Activated T-helper 17 cell treated with anti-CD3 and anti-CD28 coated beads, Interleukin-2, amount 50 U/mL, for 72 hours (primary cell): ENCODE measurements at places on chromosomes 6 and 20. TPM values are rescaled to one million over a fixed set of nuclear protein-coding genes. Genes with fewer than 3 reads are reported as not detected.

GRCh38 chr6:72724545-72724944, 102.7 kb downstream of the KCNQ5 start:
- no peak for ATAC-seq

DNA sequence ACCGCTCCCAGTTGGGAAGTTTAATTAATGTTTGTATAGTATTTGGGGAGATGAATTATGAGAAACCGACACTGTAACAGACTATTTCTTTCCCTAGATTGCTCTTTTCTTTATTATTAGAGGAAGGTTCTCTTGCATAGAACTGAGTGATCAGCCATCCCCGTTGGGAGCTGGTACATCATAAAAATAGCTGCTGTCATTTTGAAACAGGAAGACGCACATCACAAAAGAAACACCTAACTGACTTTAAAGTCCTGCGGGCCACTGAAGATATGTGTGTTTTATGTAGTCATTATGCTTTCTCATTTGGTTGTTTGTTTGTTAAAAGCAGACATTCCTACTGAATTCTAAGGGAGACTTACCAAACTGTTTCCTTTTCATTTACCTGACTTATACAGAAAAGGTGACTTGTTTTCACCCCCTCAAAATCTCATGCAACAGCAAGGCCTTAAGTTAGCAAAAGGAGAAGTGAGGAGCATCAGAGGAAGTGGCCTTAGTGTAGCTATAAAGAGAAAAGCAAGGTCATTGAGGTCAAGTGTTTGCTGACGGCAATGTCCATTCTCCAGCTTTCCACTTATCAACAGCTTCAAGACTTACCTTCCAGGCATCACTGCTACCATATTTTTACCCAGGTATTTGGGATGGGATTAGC, 91.0 kb downstream of the PKHD1 start:
- ATAC-seq, result no peak

DNA sequence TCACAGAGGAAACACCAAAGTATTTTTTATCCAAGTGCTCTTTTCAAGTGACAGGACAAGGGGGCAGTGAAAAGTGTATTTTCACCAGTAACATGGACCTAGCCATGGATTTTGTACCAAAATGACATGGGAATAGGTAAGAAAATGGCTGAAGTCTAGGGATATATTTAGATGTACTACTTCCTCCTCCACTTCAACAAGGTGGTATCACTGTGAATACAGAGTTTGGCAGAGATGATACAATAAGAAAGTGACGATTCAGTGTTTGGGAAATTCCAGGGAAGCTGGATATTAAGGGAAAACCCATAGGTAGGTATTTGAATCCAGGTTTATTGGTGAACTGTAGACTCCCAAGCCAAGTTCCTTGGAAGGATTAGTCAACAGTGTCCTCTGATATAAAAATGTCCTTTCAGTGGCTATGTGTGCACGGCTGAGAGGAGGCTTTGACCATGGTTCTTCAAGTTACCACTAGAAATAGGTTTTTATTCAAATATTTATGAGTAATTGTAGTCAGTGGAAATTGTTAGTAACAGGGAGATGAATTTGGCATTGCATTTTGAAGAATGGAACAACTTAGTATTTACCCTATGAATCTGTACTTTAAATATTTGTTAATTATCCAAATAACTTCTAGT, 356.0 kb upstream of the CITED2 start:
- no peak for ATAC-seq

LTB gene
- 269 TPM for total RNA-seq

DNA sequence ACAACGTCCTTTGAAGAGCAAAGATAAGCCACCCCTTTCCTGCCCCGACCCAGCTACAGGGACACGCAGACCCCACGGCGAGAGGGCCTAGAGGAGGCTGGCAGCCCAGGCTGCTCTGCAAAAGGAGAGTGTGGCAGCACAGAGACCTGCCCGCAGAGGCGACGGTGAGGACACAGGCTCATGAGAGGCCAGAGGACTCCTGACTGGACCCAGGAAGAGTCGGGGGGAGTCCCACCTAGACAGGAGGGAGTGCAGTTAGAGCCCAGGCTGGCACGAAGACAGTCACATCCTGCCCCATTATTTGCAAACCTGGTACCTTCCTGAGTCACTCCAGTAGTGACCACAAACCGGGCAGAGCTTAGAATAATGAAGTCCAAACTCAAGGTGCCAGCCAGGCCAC, 227.7 kb upstream of the CDH4 start:
- ATAC-seq, result no peak

NQO2 gene
- 25.1 TPM for total RNA-seq

DNA sequence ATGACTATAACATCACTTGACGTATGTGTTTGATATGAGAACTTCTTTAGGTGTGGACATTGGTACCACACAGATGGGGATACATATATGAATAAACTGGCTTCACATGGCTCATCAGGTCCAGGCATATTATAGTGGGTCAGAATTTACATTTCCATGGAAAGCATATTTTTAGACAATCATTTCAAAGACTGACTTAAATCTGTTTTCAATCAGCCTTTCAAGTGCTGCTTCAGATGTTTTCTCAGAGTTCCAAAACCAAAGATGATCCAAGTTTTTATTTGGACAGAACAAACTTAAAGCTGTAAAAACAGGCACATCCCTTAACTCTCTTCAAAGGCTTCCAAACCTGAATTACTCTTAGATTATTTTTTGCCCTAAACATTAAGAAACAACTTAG, 88.1 kb downstream of the PRSS35 start:
- ATAC-seq, result no peak

TFAP2C gene
- not detected for total RNA-seq

GRCh38 chr6:12270551-12271230, 19.5 kb upstream of the EDN1 start:
- ATAC-seq, result peak; percentile 51

GJA10 gene
- not detected for total RNA-seq

GRCh38 chr20:50216543-50217206, 26.0 kb downstream of the CEBPB start:
- no peak for ATAC-seq

- ATAC-seq, result no peak
These were observed 3.6 kb downstream of the PACSIN1 start for GRCh38 chr6:34469499-34469898.

RSPO3 gene
- total RNA-seq, result not detected

GRCh38 chr6:48378884-48379407, 267.9 kb upstream of the PTCHD4 start:
- no peak for ATAC-seq

- no peak for ATAC-seq
These were observed 135.3 kb downstream of the SOBP start for GRCh38 chr6:107625264-107625663.

- ATAC-seq, result no peak
These were observed 46.2 kb upstream of the CEP85L start for GRCh38 chr6:118697554-118697953.

DNA sequence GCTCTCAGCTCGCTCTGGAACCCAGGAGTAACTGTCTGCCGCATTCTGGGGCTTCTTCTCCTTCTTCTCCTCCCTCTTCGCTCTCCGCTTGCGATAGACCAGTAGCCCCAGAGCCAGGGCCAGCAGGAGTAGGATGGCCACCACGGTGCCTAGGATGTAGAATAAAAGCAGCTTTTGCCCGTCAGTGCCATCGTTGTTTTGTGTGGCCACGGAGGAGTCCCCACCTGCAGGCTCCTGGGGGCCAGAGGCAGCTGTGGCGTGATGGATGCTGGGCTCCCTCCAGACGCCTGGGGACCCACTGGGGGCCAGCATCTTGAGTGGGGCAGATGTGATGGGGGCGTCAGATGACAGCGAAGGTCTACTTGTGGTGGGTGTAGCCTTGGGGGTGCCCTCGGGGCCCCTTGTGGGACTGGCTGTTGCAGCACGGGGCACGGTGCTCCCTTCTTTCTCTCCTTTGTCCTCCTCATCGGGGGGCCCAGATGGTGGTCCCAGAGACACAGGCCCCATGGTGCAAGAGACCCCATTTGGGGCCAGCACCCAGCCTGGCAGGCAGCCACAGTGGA, 1.8 kb downstream of the CD93 start:
- no peak for ATAC-seq

GRCh38 chr20:62929051-62929538, 2.8 kb upstream of the DIDO1 start:
- peak; percentile 67 for ATAC-seq

- ATAC-seq, result no peak
These were observed 14.9 kb downstream of the ADTRP start for GRCh38 chr6:11763460-11764249.

HAO1 gene
- total RNA-seq, result not detected

RCAN2 gene
- total RNA-seq, result 10.6 TPM

GMEB2 gene
- total RNA-seq, result 11.5 TPM

DNA sequence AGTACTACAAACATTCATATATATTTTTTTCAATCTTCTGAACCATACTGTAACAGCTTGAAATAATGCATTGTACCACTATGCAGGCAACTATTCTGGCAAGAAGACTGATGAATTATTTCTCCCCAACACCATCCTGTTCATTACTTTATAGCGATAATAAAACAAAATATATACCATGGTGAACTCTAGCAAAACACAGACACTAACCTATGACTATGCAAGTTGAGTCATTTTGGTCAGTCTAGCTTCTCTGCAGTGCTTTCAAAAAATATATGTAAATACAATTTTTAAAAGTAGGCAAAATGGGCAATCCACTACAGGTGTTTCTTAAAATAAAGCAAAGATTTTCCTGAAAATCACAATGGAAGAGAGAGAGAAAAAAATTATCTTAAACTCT, 20.3 kb downstream of the PHIP start:
- ATAC-seq, result no peak

FAM209B gene
- total RNA-seq, result 1.5 TPM

NKAIN4 gene
- not detected for total RNA-seq

GRCh38 chr6:35065870-35066269, 75.3 kb downstream of the TCP11 start:
- no peak for ATAC-seq

COQ3 gene
- total RNA-seq, result 3.0 TPM

STMND1 gene
- 0.37 TPM for total RNA-seq

DNA sequence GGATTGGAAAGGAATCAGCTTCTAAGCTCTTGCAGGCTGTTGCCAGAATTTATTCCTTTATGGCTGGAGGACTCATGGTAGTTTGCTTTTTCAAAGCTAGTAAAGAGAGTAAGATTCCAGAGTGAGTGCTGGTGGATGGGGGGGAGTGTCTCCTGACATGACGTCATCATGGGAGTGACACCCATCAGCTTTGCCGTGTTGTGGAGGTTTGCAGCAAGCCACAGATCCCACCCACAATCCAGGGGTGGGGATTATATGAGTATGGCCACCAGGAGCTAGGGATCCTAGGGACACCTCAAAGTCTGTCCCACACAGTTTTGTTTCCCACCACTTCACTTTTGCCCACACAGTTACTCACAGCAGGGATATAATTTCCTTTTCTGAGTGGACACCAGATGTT, 28.7 kb upstream of the PMEPA1 start:
- ATAC-seq, result no peak

GRCh38 chr20:49833483-49833882, 20.9 kb downstream of the SLC9A8 start:
- no peak for ATAC-seq

DNA sequence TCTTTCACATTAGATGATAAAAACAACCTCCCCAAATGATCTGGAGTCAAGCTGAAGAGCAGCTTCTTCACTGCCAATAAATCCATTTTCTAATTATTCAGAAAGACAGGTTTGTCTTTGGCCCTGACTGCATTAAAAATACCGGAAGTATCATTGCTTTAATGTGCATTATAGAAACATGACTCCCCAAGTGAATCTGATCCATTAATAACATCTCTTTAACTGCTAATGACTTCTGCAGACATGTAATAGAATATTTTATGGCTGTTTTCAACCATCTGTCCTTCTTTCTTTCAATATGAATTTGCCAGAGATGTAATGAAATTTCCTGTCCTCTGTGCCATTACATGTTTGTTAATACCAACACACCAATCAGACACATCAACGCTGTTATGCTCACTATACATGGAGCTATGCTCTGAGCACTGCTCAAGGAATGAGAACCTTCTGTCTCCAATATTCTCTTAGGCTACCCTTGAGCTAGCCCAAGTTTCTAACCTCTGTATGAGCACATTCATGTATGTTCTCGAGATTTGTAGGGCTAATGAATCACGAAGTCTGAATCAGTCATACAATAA, 87.8 kb downstream of the LYRM4 start:
- ATAC-seq, result no peak

GATA5 gene
- not detected for total RNA-seq

ULBP2 gene
- not detected for total RNA-seq

SLC26A8 gene
- not detected for total RNA-seq

DNA sequence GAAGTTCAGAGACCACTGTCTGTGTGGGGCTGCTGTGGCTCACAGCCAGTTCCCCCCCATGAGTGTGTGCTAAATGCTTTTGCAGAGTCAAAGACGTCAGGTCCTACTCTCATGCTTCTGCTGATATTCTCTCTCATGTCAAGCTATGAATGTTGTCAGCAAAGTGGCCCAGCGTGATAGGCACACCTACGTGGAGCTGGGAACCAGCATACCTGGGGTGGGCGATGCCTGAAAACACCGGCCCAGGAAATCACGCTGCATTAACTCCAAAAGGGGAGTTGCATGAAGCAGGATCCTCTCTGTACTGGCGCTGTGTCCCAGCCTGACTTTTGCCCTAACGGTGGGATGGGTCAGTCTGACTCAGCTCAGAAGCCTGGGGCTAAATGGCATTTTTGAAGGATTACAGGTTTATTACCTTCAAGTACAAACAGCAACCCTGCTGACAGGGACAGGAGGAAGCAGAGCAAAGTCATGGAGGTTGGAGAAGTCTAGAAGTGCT, 9.0 kb upstream of the MRPS10 start:
- ATAC-seq, result no peak

DNA sequence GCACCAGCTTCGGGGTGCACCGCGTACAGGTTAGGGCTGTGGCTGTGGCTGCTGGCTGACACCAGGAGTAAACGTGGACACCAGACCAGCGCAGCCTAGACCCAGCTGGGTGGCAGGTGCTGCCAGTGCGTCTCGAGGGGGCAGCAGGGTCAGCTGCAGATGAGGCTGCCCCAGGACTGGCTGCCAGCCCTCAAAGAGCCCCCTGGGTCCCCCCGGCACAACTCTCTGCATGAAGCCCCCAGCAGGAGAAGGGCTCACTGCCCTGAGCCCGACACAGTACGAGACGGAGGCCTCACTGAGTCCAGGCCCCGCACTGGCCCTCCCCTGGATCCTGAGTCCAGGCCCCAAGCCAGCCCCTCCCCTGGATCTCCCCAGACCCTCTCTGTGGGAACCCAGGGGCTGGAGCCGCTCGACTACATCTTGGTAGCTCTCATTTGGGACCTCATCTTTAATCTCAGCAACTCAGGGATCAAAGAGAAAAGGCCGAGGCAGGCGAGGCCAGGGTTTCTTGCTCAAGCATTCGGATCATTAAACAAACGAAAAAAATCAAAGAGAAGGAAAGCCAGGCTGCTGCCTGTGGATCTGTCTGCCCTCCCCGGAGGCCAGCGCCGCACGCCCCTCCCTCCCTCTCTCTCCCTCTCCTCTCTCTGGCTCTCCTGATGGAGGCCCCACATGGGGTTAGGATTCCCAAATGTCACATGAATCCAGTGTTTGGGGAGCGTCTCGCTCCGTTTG, 7.0 kb upstream of the NKAIN4 start:
- ATAC-seq, result no peak

DNA sequence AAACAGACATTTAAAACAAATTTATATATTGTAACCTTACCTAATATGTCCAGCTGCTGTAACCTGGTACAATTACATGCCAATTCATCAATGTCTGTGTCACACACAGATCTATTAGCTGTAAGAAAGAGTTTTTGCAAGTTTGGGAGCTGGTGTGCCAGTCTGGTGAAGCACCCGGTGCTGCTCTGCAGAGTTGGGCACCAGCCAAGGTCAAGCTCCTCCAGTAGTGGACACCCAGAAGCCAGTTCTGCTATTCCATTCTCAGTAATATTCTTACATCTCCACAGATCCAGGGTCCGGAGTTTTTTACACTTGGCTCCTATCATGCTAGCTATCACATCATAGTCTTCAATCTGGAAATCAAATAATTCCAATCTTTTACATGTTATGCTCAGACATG, 41.0 kb downstream of the POU3F2 start:
- ATAC-seq, result no peak

MUCL3 gene
- not detected for total RNA-seq
